IPS DF 19.7 (cell line): ENCODE measurements at places on chromosomes 6 and 20.

- no peak for DNase-seq
Observed at GRCh38 chr20:62707276-62707920, 1.2 kb upstream of the NTSR1 start.

DNA sequence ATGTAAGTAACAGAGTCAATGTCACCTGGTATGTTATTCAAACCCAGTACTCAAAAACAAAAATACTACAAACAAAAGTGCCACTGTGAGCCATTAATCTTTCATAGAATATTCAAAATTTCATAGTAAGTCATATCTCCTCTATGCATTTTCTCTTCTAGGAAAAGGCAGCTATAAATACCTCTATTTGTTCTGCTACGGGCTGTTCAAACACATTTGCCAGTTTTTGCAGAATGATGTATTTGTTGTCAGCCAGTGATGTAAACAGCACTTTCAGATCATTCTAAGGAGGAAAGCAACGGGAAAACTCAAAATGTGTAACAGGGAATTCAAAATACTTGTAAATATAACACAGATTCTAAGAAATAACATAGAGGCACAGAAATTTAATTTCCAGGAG is 388.2 kb downstream of the SYNE1 start:
- DNase-seq, result no peak

DNA sequence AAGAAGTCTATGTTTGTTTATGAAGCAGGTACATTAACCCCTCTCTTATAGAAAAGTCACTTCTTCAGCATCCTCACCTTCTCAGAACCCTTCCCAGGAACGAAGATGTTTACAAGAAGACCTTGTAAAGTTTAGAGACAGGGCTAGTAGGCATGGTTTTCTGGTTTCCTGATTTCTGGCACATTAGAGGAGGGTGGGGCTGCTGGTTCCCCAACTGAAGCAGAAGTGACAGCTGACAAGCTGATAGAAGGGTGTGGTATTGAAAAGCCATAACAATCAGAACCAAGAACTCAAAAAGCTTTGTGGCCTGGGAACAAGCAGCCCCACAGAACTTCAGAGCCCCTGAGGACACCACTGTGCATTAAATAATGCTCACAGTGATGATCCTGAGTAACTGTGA is 91.2 kb downstream of the RTN4IP1 start:
- no peak for DNase-seq

GRCh38 chr6:13435477-13436246 is 51.7 kb downstream of the GFOD1 start:
- DNase-seq, result no peak

GRCh38 chr6:5838656-5839396 is 167.9 kb downstream of the NRN1 start:
- no peak for DNase-seq

DNA sequence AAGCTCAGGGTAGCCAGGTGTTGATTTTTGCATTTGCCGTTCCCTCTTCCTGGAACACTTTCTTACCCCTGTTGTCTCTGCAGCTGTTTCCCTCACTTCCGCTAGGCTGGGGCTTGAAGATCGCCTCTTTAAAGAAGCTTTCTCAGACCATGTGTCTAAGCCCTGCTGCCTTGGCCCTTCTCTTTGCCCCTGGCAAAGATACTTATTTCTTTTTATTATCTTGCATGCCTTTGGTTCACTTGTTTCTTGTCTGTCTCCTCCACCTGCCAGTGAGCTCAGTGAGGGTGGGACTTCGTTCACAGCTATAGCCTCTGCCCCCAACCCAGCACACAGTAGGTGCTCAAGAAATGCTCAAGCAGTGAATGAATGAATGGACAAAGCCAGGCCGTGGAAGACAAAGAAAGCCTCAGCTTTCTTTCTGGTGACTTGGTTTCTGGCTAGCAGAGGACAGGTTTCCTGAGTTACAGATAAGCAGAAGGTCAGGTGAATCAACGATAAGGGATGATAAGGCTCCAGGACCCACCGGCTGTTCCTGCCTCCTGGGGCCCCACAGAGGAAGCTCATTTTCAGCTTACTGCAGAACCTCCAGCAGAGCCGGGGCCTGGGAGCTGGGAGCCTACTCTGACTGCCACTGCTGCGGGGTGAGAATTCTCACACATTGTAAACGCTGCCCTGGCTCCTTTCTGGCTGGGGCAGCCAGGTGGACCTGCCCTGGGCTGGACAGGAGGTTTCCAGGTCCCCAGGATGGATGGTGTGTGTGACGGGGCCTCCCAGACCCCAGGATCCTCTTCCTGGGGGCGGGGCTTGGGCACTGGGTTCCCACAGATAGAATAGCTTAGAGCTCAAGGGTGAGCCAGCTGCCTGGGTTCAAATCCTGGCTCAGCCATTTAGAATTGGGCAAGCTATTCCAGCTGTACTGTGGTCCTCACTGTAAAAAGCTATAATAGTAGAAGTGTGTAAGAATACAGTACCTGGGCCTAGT is 29.8 kb downstream of the SNAI1 start:
- no peak for DNase-seq

DNA sequence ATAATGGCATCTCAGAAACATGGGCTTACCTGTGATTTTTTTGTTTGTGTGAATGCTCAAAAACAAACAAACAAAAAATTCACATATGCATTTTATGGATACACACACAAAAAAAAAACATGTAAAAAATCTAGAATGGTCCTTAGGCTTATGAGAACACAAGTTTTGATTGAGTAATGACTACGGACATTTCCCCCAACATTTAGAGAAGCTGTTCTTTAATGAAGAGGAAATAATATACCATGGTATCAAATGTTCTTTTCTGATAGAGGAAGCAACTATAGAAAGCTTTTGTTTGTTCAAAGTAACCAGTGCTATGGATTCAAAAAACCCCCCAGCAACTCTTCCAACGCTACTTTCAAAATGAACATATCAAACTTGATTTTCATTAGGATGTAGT is 8.6 kb upstream of the CALHM6 start:
- DNase-seq, result no peak

DNA sequence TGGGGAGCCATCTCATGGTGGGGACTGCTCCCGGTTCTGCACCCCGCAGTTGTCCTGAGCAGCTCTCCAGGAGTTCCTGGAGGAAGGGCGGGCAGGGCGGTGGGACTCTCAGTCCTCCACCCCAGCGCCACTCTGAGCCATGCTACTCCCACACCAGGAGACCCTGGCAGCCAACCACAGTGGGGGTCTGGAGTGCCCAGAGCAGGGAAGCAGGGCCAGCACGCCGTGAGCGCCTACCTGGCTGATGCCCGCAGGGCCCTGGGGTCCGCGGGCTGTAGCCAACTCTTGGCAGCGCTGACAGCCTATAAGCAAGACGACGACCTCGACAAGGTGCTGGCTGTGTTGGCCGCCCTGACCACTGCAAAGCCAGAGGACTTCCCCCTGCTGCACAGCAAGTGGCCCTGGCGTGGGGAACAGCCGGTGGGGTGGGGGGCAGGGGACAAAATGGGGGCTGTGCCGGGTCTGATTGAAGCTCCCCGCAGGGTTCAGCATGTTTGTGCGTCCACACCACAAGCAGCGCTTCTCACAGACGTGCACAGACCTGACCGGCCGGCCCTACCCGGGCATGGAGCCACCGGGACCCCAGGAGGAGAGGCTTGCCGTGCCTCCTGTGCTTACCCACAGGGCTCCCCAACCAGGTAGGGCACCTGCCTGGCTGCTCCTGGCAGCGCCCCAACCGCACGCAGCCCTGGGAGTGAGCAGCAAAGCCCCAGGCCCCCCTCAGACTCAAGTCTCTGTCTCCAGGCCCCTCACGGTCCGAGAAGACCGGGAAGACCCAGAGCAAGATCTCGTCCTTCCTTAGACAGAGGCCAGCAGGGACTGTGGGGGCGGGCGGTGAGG is 1.6 kb upstream of the TNFRSF6B start:
- no peak for DNase-seq

- no peak for DNase-seq
Observed at GRCh38 chr20:50303573-50304500, 113.2 kb downstream of the CEBPB start.

DNA sequence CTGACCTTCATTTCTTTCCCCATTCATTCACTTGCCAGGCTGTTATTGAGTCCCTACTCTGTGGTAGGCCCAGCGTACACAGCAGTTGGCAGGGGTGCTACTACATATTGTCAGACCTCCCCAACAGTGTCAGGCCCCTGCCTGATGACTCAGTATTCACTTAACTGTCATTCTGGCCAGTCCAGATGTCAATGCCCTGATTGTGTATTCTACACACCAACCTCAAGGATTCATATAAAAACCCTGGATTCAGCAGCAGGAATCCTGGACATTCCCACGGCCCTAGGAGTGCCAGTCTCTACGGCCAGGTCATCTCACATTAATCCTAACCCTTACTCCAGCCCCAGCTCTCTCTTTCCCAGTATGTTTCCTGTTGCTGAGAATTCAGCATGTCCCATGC is 151.5 kb downstream of the TASP1 start:
- DNase-seq, result no peak

- DNase-seq, result no peak
Observed at GRCh38 chr20:20435453-20435852, 67.5 kb downstream of the INSM1 start.

DNA sequence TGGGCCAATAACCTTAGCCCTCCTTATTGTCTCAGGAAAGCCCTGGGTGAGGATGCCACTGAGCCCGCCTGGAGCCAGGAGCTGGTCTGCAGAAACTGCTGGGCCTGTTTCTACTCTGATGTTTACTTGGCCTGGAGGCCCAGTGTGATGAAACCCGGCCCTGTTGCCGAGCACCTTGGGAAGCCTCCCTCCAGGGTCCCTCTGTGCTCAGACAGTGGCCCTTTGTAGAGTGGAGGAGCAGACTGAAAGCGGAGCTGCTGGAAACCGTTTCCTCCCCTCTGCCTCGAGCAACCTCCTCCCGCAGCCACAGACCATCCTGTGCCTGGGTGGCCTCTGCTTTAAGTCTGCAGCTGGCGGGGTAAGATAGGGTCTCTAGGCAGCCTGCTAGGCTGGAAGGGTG is 84.1 kb upstream of the EPB41L1 start:
- no peak for DNase-seq

GRCh38 chr6:10453596-10453995 is 38.7 kb upstream of the TFAP2A start:
- DNase-seq, result no peak

DNA sequence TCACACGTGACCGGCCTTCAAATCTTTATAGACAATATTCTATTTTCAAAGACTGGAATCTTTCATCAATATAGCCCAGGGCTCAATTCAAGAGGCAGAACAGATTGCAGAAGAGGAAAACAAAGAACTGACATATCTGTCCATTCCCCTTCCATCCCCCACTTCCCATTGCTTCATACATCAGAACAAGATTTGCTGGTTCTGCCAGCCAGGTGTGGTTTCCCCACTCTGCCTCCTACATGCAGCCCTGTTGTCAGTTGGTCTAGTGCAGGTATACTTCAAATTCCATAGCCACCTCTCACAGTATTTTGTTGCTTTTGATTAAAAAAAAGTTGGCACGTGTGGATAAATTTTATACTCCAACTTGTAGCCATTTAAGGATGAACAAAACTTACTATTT is 174.9 kb downstream of the CD109 start:
- no peak for DNase-seq

GRCh38 chr6:81697559-81697958 is 54.9 kb downstream of the TENT5A start:
- DNase-seq, result no peak

- no peak for DNase-seq
Observed at GRCh38 chr6:30591008-30591407, 19.8 kb downstream of the ABCF1 start.

- no peak for DNase-seq
Observed at GRCh38 chr20:13105039-13105438, 96.3 kb downstream of the SPTLC3 start.

DNA sequence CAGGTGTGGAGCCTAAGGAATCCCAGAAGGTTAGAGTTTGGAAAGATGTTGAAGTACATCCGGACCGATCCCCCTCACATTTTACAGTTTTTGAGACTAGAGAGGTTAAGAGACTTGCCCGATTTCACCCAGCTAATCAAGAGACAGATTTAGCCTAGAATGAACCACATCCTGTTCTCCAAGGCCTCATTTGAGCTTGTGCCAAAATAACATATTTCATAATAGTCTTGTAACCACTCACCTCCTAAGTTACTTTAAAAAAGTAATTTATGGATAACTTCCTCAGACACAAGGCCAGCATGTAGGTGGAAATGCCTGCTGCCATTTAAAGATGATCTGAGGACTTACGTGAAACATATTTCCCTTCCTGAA is 39.8 kb upstream of the ARHGAP18 start:
- no peak for DNase-seq
